Glutamatergic neuron (in vitro differentiated cells): ENCODE measurements at places on chromosomes 6 and 20. TPM values are rescaled to one million over a fixed set of nuclear protein-coding genes. Genes with fewer than 3 reads are reported as not detected.
A peak's percentile ranks its signal among the peaks of the same experiment; 100 is the strongest.

GRCh38 chr6:121522265-121522664 lies 86.8 kb downstream of the GJA1 start:
- H3K27ac ChIP-seq: no peak overlapping the region
- H3K27me3 ChIP-seq: no peaks in the 10 kb centered on the region
- DNase-seq: no peak
- H3K4me1 ChIP-seq: no peaks in the 10 kb centered on the region
- H3K36me3 ChIP-seq: no peaks in the 10 kb centered on the region

Gene BMP2
- total RNA-seq: 0.66 TPM

GRCh38 chr20:35088231-35089145 lies 4.1 kb downstream of the TRPC4AP start:
- no peaks in the 10 kb centered on the region for H3K36me3 ChIP-seq
- H3K4me3 ChIP-seq: no peak overlapping the region
- H3K27me3 ChIP-seq: peaks cover 6% of the 10 kb centered on the region
- no peak overlapping the region for H3K27ac ChIP-seq

Gene PSMA7
- total RNA-seq: 289 TPM

DNA sequence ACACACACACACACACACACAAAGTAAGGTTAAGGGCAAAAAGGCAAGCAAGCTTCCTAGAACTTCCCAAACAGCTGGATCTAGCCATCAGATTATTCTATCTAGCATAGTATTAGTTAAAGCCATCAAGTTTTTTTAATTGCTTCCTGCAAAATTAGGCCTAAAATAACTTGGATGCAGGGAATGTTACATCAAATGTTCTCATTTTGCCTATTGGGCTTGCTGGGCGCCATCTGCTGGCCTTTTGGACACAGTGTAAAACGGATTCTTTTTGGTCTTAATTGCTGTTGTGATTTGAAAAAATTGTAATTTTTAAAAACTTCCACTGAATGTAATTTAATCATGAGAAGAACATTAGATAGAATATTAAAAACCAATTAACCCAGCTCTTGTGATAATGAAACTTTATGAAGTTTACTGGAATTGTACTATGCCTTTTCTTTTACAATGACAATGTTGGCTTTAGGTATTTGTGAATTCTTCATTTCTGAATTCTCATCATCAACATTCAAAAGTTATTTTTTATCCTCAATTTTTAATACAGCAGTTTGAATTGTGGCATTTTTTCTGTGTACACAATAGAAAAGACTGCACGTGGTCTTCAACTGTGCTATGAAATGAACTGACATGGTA lies 6.8 kb downstream of the MKKS start:
- peaks cover 21% of the 10 kb centered on the region for H3K4me1 ChIP-seq
- H3K36me3 ChIP-seq: no peaks in the 10 kb centered on the region
- peaks cover 1% of the 10 kb centered on the region for H3K27me3 ChIP-seq
- H3K4me3 ChIP-seq: no peak overlapping the region
- no peak overlapping the region for H3K27ac ChIP-seq

- peaks cover 1% of the 10 kb centered on the region for H3K27me3 ChIP-seq
- DNase-seq: no peak
- no peak overlapping the region for H3K4me3 ChIP-seq
- H3K27ac ChIP-seq: no peak overlapping the region
These were observed 120.0 kb upstream of the GGTLC1 start for GRCh38 chr20:24108581-24108980.

DNA sequence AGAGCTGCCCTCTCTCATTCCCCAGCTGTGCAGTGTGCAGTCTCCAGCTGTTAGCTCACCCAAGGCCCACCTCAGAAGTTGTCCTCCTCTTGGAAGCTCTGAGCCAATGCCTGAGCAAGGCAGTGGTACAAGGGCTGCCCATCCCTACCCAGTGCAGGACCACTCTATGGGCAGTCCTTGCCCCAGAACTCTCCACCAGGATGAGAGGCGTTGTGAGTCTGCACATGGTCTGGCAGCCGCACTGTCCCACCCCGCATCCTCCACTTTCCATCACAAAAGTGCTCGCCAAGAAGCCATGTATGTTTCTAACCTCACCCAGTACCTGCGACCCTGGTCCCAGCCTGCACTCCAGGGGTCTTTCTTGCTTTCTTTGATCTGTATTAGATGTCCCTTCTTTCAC lies 175.1 kb upstream of the PMEPA1 start:
- no peak overlapping the region for H3K27ac ChIP-seq
- DNase-seq: no peak
- peaks cover 16% of the 10 kb centered on the region for H3K36me3 ChIP-seq

Gene PNISR
- total RNA-seq: 149 TPM

- H3K36me3 ChIP-seq: no peaks in the 10 kb centered on the region
- no peaks in the 10 kb centered on the region for H3K4me1 ChIP-seq
- peak; percentile 70 for DNase-seq
- peak overlapping the region; percentile 99 for H3K27ac ChIP-seq
These were observed 218.2 kb downstream of the OR2B2 start for GRCh38 chr6:27693766-27694546.

GRCh38 chr20:25695532-25696370 lies 902 bp downstream of the ZNF337 start:
- peak overlapping the region; percentile 89 for H3K27ac ChIP-seq
- peaks cover 21% of the 10 kb centered on the region for H3K4me1 ChIP-seq
- H3K36me3 ChIP-seq: peaks cover 13% of the 10 kb centered on the region
- H3K27me3 ChIP-seq: peaks cover 12% of the 10 kb centered on the region

DNA sequence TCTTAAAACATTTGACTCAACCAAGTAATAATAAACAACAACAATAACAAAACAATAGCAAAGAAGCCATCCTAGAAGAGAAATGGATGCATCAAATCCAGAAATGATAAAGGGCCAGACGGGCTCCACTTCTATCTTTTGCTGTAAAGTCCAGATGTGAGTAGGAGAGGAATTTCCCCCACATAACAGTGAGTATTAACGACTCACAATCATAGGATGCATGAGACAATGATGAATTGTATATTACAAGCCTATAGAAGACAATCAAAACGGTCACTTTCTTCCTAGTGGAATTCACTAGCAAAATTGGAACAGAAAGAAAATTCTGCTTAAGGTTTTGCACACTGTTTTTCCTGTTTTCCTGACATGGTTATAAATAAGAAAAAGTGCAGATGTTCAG lies 97.0 kb upstream of the PREP start:
- no peak for DNase-seq
- no peaks in the 10 kb centered on the region for H3K36me3 ChIP-seq
- no peak overlapping the region for H3K27ac ChIP-seq
- H3K27me3 ChIP-seq: no peaks in the 10 kb centered on the region

Gene ZBTB24
- total RNA-seq: 6.4 TPM

- no peaks in the 10 kb centered on the region for H3K36me3 ChIP-seq
- no peak overlapping the region for H3K4me3 ChIP-seq
- DNase-seq: no peak
- H3K27ac ChIP-seq: no peak overlapping the region
These were observed 6.3 kb downstream of the ADTRP start for GRCh38 chr6:11772109-11772825.

DNA sequence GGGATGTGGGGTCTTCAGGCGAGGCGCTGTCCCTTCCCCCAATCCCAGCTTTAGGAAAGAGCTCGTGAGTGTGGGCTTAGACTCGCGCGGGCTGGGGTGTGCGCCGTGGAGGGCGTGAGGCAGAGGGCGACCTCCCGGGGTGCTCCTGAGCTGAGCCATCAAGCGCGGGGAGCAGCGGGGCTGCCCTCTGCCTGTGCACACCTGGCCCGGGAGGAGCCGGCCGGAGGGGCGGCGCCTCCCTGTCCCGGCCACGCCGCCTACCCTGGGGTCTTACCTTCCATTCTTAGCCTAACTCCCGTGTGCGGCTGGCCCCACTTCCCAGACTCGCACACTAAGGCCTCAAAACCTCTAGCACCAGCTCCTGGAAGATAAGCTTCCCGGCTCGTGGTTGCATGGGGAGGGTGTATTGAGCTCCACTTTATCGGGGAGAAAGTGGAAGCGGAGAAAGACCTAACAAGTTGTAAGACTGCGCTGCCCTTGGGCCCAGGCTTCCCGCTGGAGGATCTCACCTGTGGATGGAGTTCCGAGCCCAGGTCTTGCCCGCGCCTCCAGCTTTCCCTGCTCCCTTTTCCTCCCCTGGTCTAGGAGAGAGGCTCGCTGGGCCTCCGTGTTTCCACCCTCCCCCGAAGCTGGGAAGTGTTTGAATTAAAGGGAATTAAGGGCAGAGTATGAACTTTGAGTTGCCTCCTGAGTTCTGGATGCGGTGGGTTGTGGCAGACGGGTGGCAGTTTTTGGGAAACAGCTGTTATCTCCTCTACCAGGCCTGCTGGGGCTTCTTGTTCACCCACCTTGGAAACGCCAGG lies 1.2 kb downstream of the DNMT3B start:
- no peaks in the 10 kb centered on the region for H3K36me3 ChIP-seq
- peaks cover 13% of the 10 kb centered on the region for H3K4me1 ChIP-seq
- peak overlapping the region; percentile 64 for H3K27ac ChIP-seq
- peak; percentile 48 for DNase-seq

GRCh38 chr20:11090751-11091150 lies 417.0 kb upstream of the JAG1 start:
- H3K36me3 ChIP-seq: no peaks in the 10 kb centered on the region
- no peak overlapping the region for H3K27ac ChIP-seq
- peaks cover 2% of the 10 kb centered on the region for H3K4me1 ChIP-seq
- DNase-seq: no peak
- no peaks in the 10 kb centered on the region for H3K27me3 ChIP-seq
- H3K4me3 ChIP-seq: no peak overlapping the region

DNA sequence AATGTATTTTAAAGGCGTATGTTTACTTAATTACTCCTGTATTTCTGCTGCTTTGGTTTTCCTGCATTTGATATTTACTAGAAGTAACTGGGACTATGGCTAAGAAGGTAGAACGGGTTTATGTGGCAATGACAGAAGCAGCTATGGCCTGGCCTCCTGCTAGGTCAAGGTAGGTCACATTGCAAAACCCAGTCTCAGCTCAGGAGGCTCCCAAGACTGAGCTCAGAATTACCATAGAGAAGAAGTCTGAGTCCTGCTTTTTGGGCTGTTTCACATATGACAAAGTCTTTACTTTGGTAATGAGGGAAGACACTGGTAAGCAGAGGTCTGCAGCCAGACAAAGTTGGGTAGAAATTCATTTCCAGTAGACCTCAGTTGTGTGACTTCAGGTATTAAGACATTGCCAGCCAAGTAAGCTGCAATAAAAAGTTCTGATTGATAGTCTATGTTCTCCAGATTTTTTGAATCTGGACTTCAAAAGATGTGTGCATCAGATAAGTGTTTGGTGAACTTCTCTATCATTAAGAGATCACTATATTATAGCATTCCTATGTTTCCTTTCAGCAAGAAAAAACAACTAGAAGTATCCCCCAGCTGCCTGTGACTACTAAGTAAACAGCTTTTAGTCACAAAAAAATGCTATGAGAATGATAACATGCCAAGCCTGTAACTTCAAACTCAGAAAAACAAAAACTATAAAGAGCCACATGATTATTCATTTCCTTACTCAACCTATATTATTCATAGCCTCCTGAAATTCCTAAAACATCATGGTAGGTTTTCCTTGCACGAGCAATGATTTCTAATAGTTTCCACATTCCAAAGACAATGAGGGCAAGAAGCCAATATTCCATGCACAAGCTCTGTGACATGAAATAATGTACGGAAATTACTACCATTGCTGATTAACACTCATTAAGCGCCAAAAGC lies 312.3 kb downstream of the HAO1 start:
- no peak overlapping the region for H3K4me3 ChIP-seq
- no peaks in the 10 kb centered on the region for H3K36me3 ChIP-seq
- no peak for DNase-seq
- H3K27me3 ChIP-seq: no peaks in the 10 kb centered on the region
- no peak overlapping the region for H3K27ac ChIP-seq
- H3K4me1 ChIP-seq: no peaks in the 10 kb centered on the region

- no peaks in the 10 kb centered on the region for H3K36me3 ChIP-seq
- peaks cover 55% of the 10 kb centered on the region for H3K4me1 ChIP-seq
- H3K27me3 ChIP-seq: no peaks in the 10 kb centered on the region
- H3K27ac ChIP-seq: no peak overlapping the region
- DNase-seq: no peak
These were observed 9.6 kb downstream of the JARID2 start for GRCh38 chr6:15255481-15255880.

Gene TRMT6
- 18.4 TPM for total RNA-seq

Gene LCA5
- total RNA-seq: 5.3 TPM

- peak overlapping the region; percentile 67 for H3K27ac ChIP-seq
- peaks cover 7% of the 10 kb centered on the region for H3K27me3 ChIP-seq
- no peak for DNase-seq
- H3K4me3 ChIP-seq: peak overlapping the region; percentile 66
- peaks cover 39% of the 10 kb centered on the region for H3K4me1 ChIP-seq
These were observed 16.1 kb upstream of the STK38 start for GRCh38 chr6:36563237-36563927.

Gene PTP4A1
- 87.9 TPM for total RNA-seq

DNA sequence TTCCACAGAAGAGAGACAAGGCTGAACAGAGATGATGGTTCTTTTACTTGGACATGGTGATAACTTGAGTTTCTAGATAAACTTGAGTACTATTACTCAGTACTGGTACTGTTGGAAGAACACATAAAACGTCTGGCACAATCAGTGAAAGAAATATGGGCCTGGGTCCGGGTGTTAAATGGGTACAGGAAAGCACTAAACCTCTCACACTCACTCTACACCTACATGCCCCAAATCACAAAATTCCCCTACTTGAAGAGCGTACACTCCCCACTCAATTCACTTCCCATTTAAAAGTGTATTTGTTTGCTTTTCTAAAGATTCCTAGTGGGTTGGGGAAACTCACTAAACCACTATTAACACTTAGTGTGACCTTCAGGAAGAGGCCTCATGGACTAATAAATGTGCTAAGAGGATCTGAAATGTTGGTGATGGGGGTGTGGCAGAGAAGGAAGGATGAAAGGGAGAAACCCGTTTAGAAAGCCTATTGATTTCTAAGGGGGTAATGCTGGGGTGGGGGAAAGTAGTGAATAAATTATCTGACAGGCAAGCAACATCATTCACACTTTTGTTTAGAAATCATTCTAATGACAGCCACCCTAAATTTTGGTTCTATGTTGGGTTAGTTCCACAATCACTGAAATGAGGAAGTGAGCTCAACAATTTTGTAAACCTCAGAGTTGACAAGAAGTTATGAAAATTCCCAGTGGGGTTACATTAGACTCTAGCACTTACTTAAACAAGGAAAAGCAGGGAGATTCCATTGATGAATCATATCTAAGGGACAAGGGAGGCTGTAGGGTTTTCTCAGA lies 222.6 kb upstream of the MARCKS start:
- H3K27me3 ChIP-seq: no peaks in the 10 kb centered on the region
- no peak overlapping the region for H3K4me3 ChIP-seq
- no peaks in the 10 kb centered on the region for H3K36me3 ChIP-seq
- DNase-seq: no peak

GRCh38 chr6:31614684-31615578 lies at the start of gene AIF1:
AIF1 (plus strand) TSS chr6:31615234; CDS start chr6:31615330, 96 bp downstream.
- no peak within 1 kb of the TSS for H3K4me3 ChIP-seq
- no peaks in the 10 kb centered on the region for H3K27me3 ChIP-seq
- H3K27ac ChIP-seq: peak within 1 kb of the TSS; percentile 59
- H3K4me1 ChIP-seq: peaks cover 5% of the 10 kb centered on the region

- no peaks in the 10 kb centered on the region for H3K36me3 ChIP-seq
- H3K27me3 ChIP-seq: peaks cover 2% of the 10 kb centered on the region
- peak overlapping the region; percentile 83 for H3K27ac ChIP-seq
These were observed 82.2 kb downstream of the CTNNBL1 start for GRCh38 chr20:37776049-37776448.

- no peak for DNase-seq
- no peak overlapping the region for H3K4me3 ChIP-seq
- H3K4me1 ChIP-seq: peaks cover 7% of the 10 kb centered on the region
- peaks cover 6% of the 10 kb centered on the region for H3K36me3 ChIP-seq
These were observed 627.6 kb downstream of the MMUT start for GRCh38 chr6:48835421-48835958.

Gene ZSCAN26
- total RNA-seq: 24.8 TPM

GRCh38 chr6:63634630-63635029 lies 972 bp upstream of the PHF3 start:
- H3K4me1 ChIP-seq: peaks cover 11% of the 10 kb centered on the region
- H3K4me3 ChIP-seq: peak overlapping the region; percentile 97
- DNase-seq: no peak
- H3K27me3 ChIP-seq: peaks cover 9% of the 10 kb centered on the region
- no peaks in the 10 kb centered on the region for H3K36me3 ChIP-seq

Gene WFDC12
- not detected for total RNA-seq
